ENCODE measurements at places on chromosomes 12 and 14. TPM values are rescaled to one million over a fixed set of nuclear protein-coding genes. Genes with fewer than 3 reads are reported as not detected.
A peak's percentile ranks its signal among the peaks of the same experiment; 100 is the strongest.

GRCh38 chr14:105850853-105851581 is 324.6 kb downstream of the TMEM121 start:
- no peak overlapping the region for H3K4me3 ChIP-seq
- no peaks in the 10 kb centered on the region for H3K36me3 ChIP-seq
- no peak for DNase-seq
- no peaks in the 10 kb centered on the region for H3K27me3 ChIP-seq
- no peaks in the 10 kb centered on the region for H3K4me1 ChIP-seq

GRCh38 chr14:78836777-78837176 is 666.6 kb downstream of the NRXN3 start:
- no peaks in the 10 kb centered on the region for H3K27me3 ChIP-seq
- no peaks in the 10 kb centered on the region for H3K4me1 ChIP-seq
- DNase-seq, result peak; percentile 71
- H3K4me3 ChIP-seq, result no peak overlapping the region
- no peak overlapping the region for H3K27ac ChIP-seq
- no peaks in the 10 kb centered on the region for H3K36me3 ChIP-seq

The KLRD1 gene
- 0.06 TPM for total RNA-seq

The TMEM63C gene
- total RNA-seq, result 1.5 TPM

- no peak for DNase-seq
- no peaks in the 10 kb centered on the region for H3K27me3 ChIP-seq
- H3K36me3 ChIP-seq, result no peaks in the 10 kb centered on the region
- H3K27ac ChIP-seq, result no peak overlapping the region
These were observed 76.0 kb downstream of the PTHLH start for GRCh38 chr12:27896419-27896990.

The PPP2R3C gene
- 41.9 TPM for total RNA-seq

DNA sequence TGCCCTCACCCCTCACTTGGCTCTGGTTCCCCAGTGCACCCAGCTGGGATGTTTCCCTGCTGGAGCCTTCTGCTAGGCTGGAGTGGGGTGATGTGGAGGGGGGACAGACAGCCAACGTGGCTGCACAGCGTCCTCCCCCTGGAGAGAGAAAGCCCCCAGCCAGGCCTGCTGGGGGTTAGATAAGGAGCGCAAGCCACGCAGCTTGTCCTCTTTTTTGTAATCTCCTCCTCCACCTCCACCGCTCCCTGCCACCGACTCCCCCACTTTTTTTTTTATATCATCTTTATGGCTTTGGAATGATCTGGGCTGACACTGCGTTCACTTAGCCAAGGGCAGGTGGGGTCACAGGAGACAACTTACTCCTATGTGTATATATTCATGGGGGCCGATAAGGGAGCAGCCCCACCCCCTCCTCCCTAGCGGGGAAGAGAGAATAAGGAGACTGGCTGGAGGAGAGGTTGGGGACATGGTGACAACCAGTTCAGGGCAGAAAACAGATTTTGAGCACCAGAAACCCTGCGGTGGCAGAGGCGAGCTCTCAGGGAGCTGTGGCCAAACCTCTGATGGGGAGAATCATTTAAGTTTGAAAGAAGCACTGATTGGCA is 169.9 kb upstream of the LHX5 start:
- H3K4me1 ChIP-seq, result peaks cover 31% of the 10 kb centered on the region
- no peak overlapping the region for H3K27ac ChIP-seq
- H3K4me3 ChIP-seq, result no peak overlapping the region
- DNase-seq, result no peak
- no peaks in the 10 kb centered on the region for H3K27me3 ChIP-seq
- no peaks in the 10 kb centered on the region for H3K36me3 ChIP-seq

- H3K4me1 ChIP-seq, result peaks cover 10% of the 10 kb centered on the region
- H3K27me3 ChIP-seq, result peaks cover 32% of the 10 kb centered on the region
- H3K4me3 ChIP-seq, result peak overlapping the region; percentile 76
- H3K27ac ChIP-seq, result no peak overlapping the region
- DNase-seq, result peak; percentile 79
- no peaks in the 10 kb centered on the region for H3K36me3 ChIP-seq
These were observed 963 bp downstream of the ATL1 start for GRCh38 chr14:50560931-50561285.

GRCh38 chr12:128459067-128459466 is 192.1 kb downstream of the TMEM132C start:
- H3K27ac ChIP-seq, result no peak overlapping the region
- H3K4me3 ChIP-seq, result no peak overlapping the region
- H3K4me1 ChIP-seq, result peaks cover 12% of the 10 kb centered on the region
- DNase-seq, result no peak
- H3K27me3 ChIP-seq, result no peaks in the 10 kb centered on the region

The KRT75 gene
- not detected for total RNA-seq

DNA sequence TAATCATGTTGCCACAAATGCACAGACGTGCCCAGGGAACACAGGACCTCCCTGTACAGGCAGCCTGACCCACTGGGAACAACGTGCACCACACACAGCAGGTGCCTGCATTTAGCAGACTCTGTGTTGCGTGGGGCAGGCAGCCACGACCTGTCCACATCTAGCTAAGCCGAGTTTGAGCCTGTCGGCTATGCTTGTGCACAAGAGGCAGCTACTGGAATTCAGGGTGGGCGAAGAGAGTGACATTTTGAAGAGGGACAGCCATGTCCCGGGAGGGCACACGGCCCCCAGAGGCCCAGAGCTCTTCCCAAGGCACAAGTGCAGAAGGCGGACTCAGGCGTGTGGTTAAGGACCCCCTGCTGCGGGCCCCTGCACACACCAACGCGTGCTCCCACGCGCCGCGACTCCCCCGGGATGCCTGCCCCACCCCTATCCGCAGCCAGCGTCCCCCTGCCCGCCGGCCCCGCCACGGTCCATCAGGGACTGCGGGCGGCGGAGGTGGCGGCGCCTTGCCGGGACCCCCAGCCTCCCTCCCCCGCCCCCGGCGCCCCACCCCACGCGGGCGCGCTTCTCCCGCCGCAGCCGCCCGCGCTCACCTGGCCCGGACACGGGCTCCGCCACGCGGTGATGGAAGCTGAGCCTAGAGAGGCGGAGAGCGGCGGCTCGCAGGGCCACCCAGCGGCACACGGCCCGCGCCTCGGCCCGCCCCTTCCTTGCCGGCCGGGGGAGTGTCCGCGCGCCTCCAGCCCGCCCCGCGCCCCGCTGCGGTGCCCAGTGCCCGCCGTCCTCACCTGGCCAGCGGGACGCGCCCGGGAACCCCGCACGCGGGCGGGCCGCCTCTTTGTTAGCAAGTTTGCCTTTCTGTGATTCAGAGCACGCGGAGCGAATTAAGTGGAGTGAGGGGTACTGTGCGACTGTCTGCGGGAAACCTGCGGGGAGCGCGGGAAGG is 125.3 kb upstream of the PRMT8 start:
- peaks cover 65% of the 10 kb centered on the region for H3K27me3 ChIP-seq
- peak; percentile 80 for DNase-seq
- no peaks in the 10 kb centered on the region for H3K36me3 ChIP-seq
- H3K4me3 ChIP-seq, result peak overlapping the region; percentile 62

The SLCO1B1 gene
- total RNA-seq, result not detected

The PSME2 gene
- total RNA-seq, result 43.5 TPM

- DNase-seq, result no peak
- H3K4me3 ChIP-seq, result peak overlapping the region; percentile 74
- H3K27ac ChIP-seq, result peak overlapping the region; percentile 72
These were observed 3.2 kb downstream of the SNAPC1 start for GRCh38 chr14:61765225-61765943.

DNA sequence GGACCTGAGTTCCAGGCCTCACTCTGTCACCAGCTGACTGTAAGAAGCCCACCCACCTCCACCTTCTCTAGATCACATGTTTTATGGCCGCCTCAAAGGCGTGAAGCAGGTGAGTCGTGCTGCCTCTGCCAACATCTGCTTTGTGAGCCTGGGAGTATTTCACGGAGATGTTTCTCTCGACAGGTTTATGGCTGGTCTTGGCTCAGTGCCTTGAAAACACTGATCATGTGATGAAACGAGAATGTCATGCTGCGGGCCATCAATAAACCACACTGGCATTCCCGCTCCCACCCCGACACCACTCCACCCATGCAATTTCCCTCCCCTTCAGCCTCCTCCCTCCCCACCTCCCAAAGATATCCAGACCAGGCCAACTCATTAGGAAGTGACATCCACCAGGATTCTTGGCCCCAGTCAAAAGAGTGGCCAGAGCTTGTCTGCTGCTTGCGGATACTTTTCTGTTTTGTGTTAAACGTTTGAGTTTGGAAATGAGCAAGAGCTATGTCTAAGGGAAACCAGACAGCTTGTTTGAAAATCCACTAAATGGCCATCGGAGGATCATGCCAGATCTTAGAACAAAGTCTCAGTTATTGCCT is 53.8 kb upstream of the NTF3 start:
- H3K4me3 ChIP-seq, result no peak overlapping the region
- no peaks in the 10 kb centered on the region for H3K36me3 ChIP-seq
- no peak overlapping the region for H3K27ac ChIP-seq
- no peaks in the 10 kb centered on the region for H3K27me3 ChIP-seq

The MIPOL1 gene
- 13.8 TPM for total RNA-seq
